ENCODE measurements at places on chromosomes 4 and X. TPM values are rescaled to one million over a fixed set of nuclear protein-coding genes. Genes with fewer than 3 reads are reported as not detected.

DNA sequence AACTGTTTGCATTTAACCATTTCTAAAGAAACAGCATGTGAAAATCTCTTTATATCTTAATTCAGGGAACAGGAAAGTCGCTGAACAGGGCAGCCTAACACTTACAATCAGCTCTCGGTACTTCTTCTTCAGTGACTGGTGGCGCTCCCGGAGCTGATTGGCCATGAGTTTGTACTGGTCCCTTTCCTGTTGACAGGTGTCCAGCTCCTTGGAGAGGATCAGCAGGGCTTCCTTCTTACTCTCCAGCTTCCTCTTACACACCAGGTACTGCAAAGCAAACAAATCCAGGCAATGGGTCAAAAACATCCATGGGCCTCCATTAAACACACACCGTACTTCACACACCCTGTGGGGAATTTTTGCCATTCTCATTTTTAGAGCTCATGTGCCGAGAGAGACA lies 36.4 kb downstream of the CCDC149 start:
- DNase-seq, result no peak

DRD5 gene
- not detected for total RNA-seq

INPP4B gene
- total RNA-seq, result 10.9 TPM

PCDH7 gene
- total RNA-seq, result 8.2 TPM

- no peak for DNase-seq
These were observed 70.2 kb downstream of the FRYL start for GRCh38 chr4:48709901-48710300.

SLC38A5 gene
- total RNA-seq, result 28.3 TPM

CLDN22 gene
- total RNA-seq, result not detected

- DNase-seq, result no peak
These were observed 19.0 kb upstream of the SLC2A9 start for GRCh38 chr4:10040049-10040892.

DNA sequence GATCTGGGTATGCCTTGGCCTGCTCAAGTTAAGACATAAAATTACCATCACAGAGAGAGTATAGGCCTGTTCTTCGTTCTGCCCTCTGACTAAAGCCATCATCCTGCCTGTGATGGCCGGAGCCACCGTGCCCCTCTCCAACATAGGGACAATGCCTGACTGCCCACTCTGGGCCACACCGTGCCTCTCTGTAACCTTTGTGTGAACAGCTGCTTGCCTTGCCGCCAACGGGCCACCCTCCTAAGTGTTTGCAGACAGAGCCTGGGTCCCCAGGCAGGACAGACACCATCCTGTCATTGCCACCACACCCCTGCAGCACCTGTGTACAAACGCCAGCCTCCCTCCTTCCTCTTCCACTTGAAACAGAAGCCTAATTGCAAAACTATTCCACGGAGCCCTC lies 298.7 kb upstream of the TENM3 start:
- no peak for DNase-seq

GRCh38 chr4:147518846-147519767 lies 38.2 kb downstream of the EDNRA start:
- DNase-seq, result peak; percentile 42

- DNase-seq, result no peak
These were observed 219.0 kb downstream of the TLL1 start for GRCh38 chr4:166091912-166092510.

GABRG1 gene
- total RNA-seq, result not detected

GRCh38 chr4:145351922-145352321 lies 129.7 kb upstream of the SMAD1 start:
- no peak for DNase-seq

DNA sequence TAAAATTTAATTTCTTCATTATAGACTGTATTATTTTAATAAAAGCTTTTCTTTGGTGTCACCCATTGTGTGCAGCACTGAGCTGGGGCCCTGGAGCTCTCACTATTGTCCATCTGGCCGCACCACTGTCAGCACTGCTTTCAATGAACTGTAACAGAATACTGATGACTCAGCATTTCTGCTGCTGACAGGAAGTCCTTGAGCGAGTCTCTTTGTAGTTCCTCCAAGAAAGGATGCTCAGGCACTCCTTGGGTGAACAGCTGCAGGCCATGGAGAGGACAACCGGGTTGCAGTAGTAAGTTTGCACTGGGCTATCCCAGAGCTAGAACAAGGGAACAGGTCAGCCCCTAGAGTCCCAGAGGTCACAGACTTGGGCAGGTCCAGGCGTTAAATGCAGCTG lies 81.6 kb downstream of the SORBS2 start:
- DNase-seq, result no peak

DNA sequence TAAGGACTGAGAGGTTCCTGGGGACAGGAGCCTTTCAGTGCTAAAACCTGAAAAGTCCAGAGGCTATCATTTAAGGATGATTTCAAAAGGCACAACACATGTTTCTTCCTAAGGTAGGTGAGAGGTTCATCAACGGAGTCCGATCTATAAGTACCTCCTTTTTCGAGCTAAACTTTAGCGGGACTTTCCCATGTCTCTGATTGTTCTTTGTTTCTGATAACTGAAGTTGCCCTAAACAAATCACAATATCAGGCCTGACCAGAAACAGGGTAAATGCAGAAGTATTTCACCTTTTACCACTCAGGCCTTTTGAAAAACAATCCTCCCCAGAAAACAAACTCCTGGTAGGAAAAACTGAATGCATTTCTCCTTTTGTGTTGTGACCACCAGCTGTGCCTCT lies 17.6 kb downstream of the PIR start:
- DNase-seq, result no peak

DNA sequence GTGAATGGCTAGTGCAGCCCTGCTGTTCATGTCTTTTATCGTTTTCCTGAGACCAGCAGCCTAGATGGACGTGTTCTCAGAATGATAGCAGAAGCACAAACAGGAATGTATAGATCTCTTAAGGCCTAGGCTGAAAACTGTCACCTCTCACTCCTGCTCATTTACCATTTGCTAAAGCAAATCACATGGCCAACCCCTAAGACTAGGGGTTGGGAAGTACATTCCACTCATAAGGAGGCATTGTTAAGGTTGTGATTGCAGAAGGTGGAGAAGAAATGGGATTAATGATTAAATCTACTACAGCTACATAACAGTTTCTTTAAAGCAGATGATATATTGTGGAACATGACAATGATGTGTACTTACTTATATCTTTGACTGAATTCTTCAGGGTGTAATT lies 536.8 kb upstream of the FTHL17 start:
- no peak for DNase-seq

GRCh38 chrX:129689796-129690195 lies 35.0 kb upstream of the APLN start:
- DNase-seq, result no peak

DNA sequence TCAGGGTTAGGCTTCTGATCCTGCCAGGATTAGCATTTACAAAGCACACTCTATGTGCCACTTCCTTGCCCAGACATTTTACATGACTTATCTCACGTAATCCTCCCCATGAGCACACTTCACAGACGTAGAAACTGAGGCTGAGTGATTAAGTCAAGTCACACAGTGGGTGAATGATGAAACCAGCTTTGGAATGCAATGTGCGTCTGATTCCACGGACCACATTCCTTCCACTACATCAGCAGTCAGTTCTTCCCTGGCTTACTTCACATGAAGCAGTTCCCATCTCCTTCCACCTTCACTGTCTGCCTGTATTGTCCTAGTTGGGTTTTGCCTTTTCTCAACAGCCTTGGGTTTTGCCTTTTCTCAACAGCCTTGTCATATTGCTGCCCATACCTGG lies 134.3 kb upstream of the PPARGC1A start:
- DNase-seq, result no peak

DNA sequence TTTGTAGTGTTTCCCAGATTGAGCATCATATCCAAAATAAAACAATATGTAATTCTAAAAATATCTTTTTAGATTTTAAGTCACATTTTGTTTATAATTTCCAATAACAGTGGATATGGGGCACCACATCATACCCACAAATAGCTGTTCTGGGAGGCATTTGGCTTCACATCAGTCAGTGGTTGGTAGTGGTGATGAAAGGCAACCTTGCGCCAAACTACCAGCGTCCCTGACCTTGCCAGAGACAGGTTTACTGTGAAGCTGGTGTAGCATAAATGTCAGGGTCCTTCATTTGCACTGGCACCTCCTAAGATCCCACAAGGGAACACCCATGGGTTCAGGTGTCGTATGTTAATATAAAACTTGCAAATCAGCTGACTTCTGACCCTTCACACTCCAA lies 222.2 kb downstream of the DCTD start:
- DNase-seq, result no peak

MAGEE2 gene
- total RNA-seq, result 0.17 TPM

- no peak for DNase-seq
These were observed 118.1 kb downstream of the SMIM20 start for GRCh38 chr4:26032142-26032541.

All from kidney epithelial cell (primary cell).